Natural killer cell treated with Interleukin-12 subunit alpha and Interleukin-12 subunit beta and Interleukin-15 and Interleukin-18, amount 100 ng/mL, for 72 hours (primary cell): ENCODE measurements at places on chromosomes 11 and 22.

DNA sequence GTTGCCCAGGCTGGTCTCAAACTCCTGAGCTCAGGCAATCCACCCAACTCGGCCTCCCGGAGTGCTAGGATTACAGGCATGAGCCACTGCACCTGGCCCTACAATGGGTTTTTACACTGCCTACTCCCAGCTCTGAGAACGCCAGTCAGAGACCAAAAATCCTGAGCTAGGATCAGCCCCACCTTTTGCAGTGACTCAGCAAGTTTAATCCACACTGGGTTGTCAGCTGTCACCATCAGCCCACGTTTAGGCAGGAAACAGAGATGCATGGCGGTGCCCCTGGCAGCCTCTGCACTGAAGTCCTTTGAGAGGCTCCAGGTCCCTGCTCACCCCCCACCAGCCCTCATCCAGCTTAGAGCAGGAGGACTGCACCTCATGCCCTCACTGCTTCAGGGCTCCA is 117.6 kb downstream of the ARHGAP8 start:
- DNase-seq = no peak

- DNase-seq = no peak
Measured at GRCh38 chr22:47352920-47353700, 590.7 kb downstream of the TBC1D22A start.

- DNase-seq = no peak
Measured at GRCh38 chr11:22006901-22007300, 186.0 kb upstream of the ANO5 start.

GRCh38 chr22:47213571-47214230 is 451.3 kb downstream of the TBC1D22A start:
- no peak for DNase-seq

DNA sequence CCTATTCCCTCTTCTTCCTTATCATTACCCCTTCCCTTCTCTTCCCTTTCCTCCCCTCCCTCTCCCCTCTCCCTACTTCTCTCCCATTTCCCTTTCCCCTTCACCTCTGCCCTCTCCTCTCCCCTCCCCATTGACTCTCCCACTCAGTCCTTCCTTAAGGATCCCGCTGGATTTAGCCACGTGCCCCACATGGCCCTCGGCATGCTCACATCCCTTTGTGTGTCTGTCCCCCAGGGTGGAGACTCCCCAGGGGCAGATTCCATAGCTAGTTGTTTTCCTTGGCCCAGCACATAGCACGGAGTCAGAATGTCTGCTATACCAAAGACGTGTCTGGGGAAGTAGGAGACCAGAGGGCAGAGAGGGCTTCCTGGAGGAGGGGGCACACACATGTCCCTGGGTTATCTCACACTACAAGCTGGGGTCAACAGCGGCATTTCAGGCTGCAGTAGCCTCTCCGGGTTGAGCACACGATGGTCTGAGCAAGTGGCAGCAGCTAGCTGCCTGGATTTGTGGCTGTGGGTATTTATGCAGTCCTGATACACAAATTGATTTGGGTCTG is 487.0 kb downstream of the TBC1D22A start:
- no peak for DNase-seq

GRCh38 chr11:113341388-113342165 is 27.2 kb downstream of the TTC12 start:
- no peak for DNase-seq

DNA sequence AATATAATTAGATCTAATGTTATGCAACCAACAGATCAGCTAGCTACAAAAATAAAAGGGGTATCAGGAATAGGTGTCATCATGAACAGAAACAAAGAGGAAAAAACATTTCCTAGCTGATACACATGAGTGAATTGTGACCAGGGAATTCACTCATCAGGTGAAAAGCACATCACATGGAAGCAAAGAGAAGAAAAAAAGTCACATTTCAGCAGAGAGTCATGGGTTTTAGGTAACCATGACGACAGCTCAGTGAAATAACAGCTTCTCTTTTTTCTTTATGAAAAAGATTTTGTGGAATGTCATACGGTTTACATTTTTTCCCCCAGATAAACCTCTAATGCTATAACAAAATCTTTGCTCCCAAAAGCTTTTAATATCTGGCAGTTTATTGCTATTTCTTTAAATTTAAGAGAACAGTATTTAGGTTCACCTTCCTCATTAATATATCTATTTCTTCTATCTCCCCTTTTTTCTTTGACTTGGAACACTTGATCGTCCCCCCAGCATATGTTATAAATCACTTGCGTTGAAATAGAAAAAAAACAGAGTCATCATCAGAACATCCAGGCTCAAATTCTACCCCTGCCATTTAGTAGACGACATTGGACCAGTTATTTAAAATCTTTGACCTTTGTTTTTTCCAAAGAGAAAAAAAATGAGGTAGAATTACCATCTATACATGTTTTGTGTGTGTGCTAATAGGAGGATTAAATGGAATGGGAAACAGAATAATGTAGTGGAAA is 5.3 kb downstream of the TYR start:
- DNase-seq = no peak

- DNase-seq = no peak
Measured at GRCh38 chr11:27894552-27894951, 194.3 kb upstream of the BDNF start.

DNA sequence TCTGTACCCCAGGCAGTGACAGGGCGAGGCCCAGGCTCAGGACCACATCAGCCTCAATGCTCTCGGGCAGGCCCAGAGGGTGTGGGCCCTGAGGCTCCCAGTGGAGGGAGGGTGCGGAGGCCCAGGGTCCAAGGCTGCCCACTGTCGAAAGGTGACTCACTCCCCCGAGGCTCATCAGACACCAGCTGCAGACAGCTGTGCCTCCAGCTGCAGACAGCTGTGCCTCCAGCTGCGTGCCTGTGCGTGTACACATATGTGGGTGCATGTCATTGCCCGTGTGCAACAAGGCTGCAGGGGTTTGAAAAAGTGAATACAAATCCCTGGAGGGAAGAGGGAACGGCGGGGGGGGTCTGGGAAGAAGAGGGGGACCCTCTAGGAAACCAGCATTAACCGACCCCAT is 134.3 kb downstream of the BRD1 start:
- no peak for DNase-seq

DNA sequence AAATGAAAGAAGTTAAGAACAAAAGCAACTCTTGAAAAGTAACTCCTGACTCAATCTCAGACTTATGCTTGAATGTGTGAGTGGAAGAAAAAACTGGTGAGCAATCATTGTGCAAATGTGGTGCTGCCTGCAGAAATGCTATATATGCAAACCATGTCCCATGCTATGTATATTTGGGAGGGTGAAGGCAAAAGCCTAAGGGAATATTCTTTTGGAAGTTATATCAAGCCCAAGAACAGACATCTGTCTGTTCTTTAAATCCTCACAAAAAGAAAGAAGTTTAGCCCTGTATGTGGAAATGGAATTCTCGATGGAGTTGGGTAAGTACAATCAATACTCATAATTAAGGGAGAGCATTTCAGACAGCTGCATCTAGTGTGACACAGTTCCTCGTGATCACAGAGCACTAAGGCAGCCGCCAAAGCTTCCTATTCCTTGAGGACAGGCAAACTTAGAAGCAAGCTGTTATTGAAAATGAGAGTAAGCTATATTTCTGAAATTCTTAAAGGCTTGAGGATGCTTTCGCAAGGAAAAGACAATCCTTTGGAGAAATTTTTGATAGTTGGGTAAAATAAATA is 406.5 kb upstream of the CHORDC1 start:
- no peak for DNase-seq

DNA sequence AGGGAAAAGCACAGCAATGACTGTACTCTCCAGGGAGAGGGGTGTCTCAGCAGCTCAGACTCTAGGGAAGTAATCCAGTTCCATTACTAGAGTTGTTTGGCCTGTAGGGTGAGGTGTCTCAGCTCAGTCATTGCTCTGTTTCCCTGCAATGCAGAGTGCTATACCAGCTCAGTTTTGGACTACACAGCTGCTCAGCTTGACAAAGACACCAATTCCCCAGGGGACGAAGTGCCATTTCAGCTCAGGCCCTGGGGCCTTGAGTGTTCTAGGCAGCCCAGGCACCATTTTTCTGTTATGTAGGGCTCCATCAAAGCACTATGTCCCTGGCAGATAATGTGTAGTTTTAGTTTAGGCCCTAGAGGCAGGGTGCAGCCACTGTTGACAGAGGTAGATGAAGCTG is 18.2 kb downstream of the CALCB start:
- no peak for DNase-seq

- no peak for DNase-seq
Measured at GRCh38 chr22:32389685-32390084, 22.4 kb downstream of the RTCB start.

- no peak for DNase-seq
Measured at GRCh38 chr11:88131764-88132470, 43.3 kb downstream of the RAB38 start.

DNA sequence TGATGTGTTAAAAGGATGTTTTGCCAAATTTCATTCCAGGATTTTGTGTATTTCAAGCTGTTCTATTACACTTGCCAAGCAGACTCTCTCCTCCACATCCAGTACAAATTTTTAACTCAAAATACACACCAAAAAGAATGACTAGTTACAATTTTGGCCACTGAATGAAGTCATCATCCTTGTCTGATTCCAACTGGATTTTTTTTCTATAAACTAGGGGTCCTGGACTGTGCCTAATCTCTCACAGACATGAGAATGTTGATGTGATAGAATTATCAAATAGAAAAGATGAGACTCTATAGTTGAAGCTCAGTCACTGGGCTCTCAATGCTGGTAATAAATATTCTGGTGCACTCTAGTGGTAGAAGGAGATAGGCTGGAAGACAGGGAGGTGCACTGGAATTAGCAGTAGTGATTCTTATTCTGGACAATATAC is 85.8 kb downstream of the FANCF start:
- no peak for DNase-seq

DNA sequence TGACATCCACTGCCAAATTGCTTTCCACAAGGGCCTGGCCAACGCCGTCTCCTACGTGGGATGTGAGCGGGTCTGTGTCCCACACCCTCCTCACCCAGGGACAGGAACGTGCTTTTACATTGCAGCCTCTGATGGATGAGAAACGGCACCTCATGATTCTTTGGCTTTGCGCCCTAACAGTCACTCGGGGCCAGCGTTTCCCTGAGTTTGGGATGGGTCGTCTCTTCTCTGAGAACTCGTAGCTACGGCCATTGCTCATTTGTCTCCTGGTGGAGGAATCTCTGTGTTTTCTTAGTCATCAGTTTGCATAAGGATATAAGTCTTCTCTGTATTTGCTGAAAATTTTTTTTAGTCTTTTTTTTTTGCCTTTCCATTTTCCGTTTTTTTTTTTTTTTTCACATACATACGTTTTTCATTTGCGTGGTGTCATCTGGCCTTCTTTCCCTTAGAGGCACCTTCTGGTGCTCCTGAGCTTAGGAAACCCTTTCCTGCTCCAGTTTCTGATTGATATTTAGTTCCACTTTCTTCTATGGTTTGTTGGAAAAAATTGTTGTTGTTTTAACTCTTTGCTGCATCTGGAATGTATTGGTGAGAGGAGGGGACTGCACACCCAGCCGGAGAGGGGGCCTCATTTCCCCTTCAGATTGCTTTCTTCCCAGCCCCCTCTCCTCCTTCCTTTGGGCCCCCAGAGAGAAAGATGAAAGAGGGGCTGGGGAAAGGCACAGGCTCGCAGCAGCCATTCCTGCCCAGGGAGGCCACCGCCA is 12.0 kb downstream of the TNNT3 start:
- DNase-seq = no peak

DNA sequence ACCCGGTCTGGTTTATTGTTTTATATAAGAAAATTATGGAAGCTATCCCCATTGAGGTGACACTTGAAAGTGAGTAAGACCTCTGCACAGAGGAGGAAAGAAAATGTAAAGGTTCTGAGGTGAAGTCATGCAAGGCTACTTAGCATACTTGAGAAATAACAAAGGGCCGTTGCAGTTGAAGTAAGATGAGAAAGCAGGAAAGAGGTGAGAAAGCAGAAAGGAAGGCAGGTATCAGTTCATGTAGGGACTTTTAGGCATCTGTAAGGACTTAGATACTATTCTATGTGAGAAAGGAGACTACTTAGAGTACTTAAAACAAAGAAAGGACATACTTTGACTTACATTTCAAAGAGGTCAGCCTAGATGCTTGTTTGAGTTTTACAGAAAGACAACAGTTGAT is 84.7 kb downstream of the CASP12 start:
- DNase-seq = no peak
